ENCODE measurements at places on chromosomes 6 and 20.

DNA sequence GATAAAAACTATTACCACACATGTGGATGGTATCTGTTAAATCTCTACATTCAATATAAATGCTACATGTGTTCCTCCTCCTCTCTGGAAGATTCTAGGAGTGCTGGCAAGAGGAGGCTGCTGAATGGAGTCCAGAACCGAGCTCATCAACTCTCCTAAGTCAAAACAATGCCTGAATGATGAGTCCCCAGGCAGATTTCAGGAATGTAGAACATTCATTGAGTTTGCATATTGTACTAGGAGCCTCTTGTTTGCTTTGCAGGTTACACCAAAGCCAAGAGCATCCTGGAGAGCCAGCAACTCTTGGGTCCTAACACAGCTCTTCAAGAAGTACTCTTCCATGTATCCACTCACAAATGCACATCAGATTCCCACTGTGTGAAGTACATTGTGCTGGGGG is 117.6 kb upstream of the UST start:
- DNase-seq, result no peak

GRCh38 chr20:37442547-37442946 is 78.5 kb upstream of the NNAT start:
- DNase-seq, result no peak

DNA sequence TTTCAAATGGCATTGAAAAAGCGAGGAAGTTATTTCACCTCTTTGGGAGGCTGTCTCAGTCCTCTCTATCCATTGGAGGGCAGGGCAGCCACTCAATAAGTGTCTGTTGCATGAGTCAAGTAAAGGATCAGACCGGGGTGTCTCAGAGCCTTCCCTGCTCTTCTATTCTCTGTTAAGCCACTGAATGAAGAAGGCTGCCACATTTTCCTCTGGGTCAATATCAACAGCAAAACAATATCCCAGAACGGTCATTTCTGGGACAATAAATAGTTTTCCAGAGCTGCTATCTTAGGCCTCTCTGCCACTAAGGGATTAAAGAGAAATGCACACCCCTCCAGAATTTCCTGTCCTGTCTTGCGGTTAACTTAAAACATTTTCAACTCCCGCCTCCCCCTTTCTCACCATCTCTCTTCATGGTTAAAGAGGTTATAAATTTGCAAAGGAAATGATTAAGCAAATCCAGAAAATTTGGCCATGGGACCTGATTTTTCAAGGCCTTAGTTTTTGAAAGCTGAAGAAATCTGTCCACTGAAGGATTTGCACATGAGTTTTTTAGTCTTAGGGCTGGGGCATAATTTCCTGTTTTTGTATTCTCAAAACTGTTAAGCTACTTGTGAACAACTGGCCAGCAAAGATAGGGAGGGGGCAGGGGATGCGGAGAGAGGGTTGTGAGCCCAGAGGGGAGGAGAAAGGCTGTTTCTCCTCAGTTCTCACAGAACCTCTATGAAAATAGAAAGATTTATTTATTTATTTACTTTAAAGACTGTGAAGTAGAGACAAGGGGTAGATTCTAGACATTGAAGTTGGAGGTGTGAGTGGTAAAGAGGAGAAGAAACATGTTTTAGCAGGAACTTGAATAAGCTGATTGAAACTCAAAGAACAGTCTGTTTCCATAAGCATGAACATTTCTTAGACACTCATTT is 135.7 kb downstream of the BCAS1 start:
- DNase-seq, result no peak

GRCh38 chr6:159193923-159194322 is 24.7 kb downstream of the FNDC1 start:
- no peak for DNase-seq

DNA sequence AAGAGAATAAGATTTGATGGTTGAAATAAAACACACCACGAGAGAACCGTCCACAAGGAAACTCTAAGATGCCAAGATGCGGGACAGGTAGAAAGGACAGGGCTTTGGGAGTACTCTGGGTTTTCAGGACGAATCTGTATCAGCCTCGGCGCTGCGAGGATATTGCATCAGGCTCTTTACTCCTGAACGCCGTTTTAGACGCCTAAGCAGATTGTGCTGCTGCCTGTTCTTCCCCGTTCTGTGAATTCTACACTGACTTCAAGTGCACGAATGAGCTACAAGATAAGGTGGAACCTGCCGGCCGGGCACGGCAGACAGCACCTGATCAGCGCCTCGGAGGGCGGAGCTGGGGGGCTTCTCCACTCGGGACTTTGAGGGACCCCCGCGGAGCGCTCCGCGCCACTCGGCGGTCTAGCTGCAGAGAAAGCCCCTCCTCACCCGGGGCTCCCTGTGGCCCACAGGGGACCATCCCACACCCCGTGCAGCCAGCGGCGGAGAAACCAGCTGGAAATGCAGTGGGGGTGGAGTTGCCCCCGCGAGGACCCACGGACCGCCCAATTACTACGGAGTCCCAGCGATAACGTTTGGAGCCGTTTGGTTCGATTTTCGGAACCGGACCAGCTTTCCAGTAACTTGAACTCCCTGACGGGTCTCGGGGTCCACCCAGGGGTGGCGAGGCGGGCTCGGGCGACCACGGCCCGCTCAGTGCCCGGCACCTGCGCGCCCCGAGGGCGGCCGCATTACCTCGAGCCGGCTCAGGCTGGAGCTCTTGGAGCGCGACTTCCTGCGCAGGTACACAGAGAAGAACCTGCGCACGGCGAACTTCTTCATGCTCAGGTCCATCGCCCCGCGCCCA is 646 bp downstream of the RPS6KA2 start:
- no peak for DNase-seq

DNA sequence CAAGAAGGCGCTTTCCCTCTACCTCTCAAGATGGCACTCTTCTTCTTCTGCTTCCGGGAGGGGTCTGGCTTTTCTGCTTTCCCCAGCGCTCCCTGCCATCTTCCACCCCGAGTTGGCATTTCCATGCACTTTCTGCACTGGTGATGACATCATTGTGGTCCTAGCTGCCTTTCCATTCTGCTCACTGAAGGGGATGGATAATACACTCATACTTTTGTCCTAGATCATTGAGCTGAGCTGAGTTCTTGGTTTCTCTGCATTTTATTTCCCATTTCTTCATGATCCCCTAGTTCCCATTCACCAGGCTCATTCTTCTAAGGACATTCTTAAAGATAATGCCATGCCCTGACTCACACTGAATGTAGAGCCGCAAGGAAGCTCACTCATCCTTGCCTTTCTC is 96.7 kb downstream of the EDN1 start:
- no peak for DNase-seq

GRCh38 chr20:24544371-24544770 is 74.9 kb downstream of the SYNDIG1 start:
- DNase-seq, result no peak

GRCh38 chr20:46415773-46416172 is 9.4 kb upstream of the ELMO2 start:
- no peak for DNase-seq

GRCh38 chr6:13500915-13501314 is 13.5 kb upstream of the GFOD1 start:
- DNase-seq, result no peak

DNA sequence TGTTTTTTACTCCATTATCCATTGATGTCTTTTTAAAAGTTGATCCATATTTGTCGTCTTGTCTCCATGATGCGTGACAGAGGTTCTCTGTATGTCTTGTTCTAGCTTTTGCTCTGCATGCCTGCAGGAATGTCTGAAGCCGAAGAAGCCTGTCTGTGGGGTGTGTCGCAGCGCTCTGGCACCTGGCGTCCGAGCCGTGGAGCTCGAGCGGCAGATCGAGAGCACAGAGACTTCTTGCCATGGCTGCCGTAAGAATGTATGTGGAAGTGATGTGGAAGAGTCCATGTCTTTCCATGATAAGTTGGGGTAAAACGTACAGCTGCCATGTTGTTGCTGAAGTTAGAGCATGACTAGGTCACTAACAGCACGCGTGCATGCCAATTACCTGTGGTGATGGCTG is 5.3 kb downstream of the RNF114 start:
- no peak for DNase-seq

DNA sequence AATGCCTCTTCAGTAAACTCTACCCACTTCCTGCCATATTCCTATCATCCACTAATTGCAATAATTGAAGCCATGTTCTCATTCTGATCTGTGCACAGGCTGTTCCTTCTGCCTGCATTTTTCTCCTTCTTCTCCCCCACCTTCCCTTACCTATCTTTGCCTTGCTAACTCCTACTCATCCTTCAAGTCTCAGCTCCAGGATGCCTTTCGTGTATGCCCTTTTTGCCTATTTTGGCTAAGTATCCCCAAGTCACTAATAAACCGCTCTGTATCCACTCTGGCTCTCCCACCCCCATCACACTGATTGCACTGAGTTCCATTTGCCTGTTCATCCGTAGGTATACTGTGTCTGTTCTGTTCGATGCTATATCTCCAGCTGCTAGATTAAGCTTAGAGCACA is 6.3 kb upstream of the RPN2 start:
- no peak for DNase-seq

DNA sequence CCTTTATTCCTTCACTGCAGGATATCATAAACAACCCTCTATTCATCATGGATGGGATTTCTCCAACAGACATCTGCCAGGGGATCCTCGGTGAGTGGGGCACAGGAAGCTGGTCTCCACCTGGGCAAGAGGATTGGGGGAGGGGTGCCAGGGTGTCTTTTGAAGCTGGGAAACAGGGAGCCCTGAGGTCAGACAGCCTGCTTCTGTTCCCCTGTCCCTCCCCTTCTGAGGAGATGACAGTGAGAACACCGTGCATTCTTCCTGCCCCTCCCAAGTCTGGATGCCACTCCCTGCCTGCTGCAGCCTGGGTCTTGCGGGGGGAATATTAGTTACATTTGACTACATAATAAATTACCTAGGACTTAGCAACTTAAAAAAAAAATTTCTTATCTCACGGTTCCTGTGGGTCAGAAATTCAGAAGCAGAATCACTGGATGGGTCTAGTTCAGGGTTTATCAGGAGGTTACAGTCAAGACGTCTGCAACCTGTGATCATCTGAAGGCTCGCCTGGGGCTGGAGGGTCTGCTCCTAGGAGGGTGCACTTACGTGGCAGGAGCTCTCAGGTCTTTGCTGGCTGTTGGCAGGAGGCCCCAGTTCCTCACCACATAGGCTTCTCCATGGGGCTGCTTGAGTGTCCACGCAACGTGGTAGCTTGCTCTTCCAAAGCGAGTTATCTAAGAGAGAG is 11.4 kb downstream of the CAPN11 start:
- no peak for DNase-seq

GRCh38 chr6:16787128-16787682 is 25.9 kb upstream of the ATXN1 start:
- DNase-seq, result no peak

DNA sequence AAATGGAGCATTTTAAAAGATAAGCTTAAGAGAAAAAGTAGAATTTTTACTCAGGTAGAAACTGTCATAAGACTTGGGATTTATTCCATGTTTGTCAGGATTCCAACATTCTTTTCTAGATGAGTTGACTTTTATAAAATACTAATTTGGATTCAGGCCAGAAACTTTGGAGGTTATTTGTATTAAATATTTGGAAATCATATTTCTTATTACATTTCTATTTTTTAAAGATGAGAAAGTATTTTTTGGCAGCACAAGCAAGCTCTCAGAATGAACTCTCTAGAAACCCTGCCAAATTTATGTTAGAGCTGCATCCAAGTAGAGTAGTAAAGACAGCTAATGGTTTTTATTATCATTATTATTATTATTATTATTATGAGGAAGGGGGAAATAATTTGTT is 1014.9 kb upstream of the GJE1 start:
- no peak for DNase-seq

- DNase-seq, result no peak
These were observed 243.7 kb downstream of the TFAP2C start for GRCh38 chr20:56872620-56873458.

DNA sequence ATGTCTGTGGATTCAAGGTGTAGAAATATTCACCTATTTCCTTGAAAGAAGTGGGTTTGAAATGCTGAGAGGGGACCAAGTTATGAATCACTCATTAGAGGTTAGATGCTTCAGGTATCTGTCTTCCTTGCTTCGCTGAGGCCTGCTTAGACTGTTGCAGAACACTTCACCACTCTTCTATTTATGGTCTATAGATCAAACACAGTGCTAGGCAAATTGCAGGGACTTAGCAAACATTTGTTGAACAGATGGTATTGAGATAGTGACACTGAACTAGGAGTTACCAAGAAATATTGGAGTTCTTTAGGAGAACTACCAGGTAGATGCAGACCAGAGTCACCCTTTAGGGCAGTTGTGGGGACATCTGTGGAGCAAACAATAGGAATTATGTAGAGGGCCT is 123.8 kb downstream of the RFPL4B start:
- no peak for DNase-seq

DNA sequence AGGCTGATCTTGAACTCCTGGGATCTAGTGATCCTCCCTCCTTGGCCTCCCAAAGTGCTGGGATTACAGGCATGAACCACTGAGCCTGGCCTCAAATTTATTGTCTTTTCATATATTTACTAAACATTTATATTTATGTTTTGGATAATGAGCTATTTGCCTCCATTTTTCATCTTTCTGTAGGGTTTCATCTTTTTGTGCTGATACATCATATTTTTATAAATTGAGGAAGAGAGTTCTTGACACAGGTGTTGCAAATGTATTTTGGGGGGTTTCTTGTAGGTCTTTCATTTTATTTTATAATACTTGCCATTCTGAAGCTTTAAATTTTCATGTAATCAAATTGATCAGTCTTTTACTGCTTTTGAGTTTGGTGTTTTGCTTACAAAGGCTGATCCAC is 72.4 kb downstream of the L3MBTL3 start:
- DNase-seq, result no peak

- no peak for DNase-seq
These were observed 36.9 kb downstream of the SNX9 start for GRCh38 chr6:157859775-157860504.

DNA sequence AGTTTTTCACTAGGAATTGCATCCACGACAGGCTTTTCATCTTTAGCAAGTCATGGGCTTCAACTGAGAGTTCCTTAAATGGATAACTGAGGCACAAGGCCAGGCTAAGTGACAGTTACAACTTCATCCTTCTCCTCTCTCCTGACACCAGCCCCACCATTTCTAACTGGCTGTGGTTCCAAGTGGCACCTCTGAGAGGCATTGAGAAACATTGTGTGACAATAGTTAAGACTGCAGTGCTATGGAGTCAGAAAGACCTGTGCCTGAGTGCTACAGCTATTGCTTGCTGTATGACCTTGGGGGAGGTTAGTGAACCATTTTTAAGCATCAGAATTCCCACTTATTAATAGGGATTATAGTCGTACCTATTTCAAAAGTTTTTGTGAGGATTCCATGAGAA is 26.2 kb upstream of the MLIP start:
- no peak for DNase-seq

Data from COLO829 (cell line).